ENCODE measurements at places on chromosomes 5 and 9.
A peak's percentile ranks its signal among the peaks of the same experiment; 100 is the strongest.

- DNase-seq: no peak
Measured at GRCh38 chr5:81679885-81680284, 71.0 kb downstream of the SSBP2 start.

DNA sequence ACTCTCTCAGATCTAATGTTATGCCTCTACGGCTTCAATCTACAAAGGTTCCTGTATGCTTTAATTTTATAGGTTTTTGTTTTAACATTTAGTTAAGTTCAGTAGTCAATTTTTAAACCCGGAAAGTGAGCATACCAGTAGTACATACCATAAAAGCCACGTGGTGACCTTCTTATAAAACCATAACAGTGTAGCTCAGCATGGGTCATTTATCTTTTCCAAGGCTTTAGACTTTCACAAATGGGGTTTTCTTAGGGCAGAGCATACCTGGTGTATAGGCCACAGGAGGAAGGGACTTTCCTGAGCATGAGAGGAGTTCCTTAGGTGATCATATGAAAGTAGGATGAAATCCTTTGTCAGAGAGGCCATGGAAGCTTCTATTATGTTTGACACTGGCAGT lies 23.2 kb downstream of the ECM2 start:
- DNase-seq: no peak

GRCh38 chr9:115628426-115628825 lies 510.5 kb upstream of the TNC start:
- DNase-seq: no peak

DNA sequence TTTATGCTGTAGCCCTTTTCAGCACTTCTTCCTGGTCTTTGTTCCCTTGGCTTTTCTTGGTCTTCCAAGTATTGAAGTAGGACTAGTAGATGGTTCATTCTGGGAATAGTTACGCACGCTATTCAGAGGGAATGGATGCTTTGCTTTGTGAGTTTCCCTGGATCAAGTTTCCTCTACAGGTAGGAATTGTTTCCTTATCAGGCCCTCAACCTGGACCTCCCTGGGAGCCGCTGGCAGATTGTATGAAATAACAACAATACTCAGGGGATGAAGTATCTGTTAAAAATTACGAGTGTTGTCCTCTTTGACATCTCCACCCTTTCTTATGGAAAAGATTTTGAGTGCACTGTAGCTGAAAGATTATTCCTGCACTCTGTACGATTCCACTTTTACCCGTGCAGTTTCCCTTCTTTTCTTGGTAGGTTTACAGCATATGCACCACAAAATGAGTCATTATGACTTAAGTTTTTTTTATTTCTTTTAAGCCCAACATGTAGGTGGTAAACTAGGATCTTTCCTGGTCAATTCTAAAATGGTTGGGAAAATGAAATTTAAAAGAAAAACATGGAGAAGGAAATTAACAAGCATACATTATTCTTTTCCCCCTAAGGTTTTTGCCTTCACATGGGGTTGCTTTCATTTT lies 57.9 kb downstream of the ARHGAP26 start:
- DNase-seq: no peak

- peak; percentile 96 for DNase-seq
Measured at GRCh38 chr9:121326130-121326838, 43.8 kb downstream of the STOM start.

DNA sequence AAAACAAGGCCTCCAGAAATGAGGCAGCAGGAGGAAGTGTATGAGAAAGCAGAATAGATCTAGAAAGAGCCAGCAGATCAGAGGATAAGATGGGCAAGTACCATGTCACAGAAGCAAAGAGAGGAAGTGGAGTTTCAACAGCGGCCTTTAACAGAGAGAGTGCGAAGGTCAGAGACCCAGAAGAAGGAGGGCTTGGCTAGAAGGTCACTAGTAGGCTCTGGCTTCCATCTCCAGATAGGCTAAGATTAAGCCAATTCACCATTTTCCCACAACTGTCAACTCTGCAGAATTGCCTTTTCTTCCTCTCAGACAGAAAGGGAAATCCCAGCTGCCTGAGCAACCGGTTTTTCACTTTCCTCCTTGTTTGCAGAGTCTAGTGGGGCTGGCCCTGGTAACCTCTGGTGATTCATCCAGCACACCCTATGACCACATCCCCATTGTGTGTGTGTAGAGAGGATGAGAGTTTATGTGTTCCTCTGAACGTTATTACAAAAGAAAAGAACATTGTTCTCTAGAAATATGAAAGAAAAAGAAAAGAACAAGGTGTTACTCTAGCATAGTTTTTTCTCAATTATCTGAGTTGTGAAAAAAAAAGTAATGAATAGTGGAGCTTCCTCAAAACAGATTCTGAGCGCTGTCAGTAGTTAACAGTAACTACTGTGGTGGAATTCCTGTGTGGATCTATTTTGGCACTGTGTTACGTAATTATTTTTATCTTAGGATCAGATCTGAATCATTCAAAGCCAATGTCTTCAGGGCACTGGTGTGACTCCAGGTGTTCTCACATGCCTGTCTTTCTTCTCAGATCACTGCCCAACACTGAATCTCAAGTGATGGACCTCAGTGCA lies 220.4 kb downstream of the ARRDC3 start:
- peak; percentile 78 for DNase-seq

GRCh38 chr5:176337913-176338312 lies 23.7 kb downstream of the KIAA1191 start:
- no peak for DNase-seq
